ENCODE measurements at places on chromosomes 2 and 18. TPM values are rescaled to one million over a fixed set of nuclear protein-coding genes. Genes with fewer than 3 reads are reported as not detected.
A peak's percentile ranks its signal among the peaks of the same experiment; 100 is the strongest.

DNA sequence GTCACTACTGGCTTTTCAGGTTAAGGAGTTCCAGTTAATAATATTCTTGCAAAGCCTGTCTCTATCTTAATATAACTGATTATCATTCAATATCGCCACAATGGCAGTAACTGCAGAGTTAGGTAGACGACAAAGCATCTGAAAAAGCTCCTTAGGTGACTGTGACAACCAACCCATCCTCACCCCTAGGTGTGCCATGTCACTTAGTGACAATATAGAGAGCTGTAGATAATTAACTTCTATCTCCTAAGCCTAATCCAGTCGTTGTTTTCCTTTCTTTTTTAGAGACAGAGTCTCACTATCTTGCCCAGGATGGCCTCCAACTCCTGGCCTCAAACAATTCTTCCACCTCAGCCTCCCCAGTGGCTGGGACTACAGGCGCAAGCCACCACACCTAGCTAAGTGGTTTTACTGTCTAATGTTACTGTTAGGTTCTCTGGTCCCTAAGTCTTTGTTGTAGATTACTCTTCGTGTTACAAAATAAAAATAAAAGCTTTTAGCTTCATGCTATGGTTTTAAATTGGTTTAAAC is 65.2 kb downstream of the SPIRE1 start:
- ATAC-seq, result no peak

GRCh38 chr18:63487676-63488075 is 10.9 kb downstream of the SERPINB5 start:
- no peak for ATAC-seq

DNA sequence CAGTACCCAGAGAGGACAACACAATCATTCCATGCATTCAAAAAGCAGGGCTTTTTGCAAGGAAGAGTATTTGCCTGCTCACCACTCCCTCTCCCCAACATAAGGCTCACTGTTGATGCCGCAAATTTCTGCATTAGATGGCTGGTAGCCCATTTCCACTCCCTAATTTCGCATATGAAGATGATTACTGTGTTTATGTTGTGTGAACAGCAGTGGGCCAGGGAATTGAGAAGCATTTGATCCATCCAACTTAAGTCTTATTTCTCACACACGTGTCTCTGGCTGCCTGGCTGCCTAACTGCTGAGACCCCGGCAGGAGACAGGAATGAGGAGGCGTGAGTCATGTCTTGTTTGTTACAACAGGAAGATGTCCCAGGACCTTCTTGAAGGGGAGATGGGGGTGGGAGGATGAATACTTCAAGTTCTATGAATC is 294.1 kb downstream of the ALK start:
- peak; percentile 52 for ATAC-seq

GRCh38 chr2:41320491-41320890 is 727.3 kb upstream of the PKDCC start:
- no peak for ATAC-seq

DNA sequence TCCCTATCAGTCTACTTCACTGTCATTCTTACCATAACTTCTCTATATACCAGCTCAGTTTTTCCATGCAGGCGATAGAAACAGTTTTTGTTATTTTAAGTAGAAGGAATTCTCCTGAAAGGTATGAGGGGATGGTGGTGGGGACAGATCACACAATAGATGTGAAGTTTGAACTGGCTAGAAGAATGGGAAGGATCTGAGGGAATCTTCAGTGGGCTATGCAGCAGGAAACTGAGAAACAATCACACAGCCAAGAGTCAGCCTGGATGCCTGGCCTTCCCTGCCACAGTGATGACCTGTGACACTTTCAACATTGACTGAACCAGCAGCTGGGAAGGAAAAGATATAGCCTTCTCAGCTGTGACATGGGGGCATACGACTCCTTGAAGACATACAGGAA is 329.1 kb upstream of the GULP1 start:
- ATAC-seq, result no peak

DNA sequence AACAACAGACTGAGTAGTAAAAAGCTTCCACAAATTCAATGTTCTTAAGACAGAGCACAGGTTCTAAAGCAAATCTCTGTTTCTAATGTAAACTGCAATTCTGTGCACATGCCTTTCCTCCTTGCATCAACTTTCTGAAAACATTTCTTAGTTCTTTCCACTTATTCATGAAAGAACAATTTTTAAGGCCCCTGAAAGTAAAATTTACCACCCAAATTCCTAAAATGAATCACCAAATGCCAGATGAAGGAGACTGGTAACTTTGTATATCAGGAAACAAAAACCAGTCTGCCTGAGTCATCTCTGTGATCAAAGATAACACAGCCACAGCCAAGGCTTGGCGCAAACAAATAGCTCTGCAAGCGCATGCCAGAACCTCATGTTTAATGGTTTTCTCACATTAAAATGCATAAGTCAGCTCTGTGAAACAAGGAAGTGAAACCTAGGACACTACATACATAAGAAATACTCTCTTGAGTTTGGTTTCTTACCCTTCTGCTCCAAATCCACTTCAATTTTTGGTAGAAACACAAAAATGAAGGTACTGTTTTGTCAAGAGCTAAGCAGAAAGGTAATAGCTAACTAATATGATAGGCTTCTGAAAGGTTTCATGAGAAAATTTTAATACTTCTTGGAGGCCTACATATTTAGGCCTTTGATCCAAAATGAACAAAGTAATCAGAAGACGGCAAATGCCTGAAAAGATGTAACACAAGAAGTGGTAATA is 169.4 kb downstream of the THADA start:
- ATAC-seq, result peak; percentile 98

GRCh38 chr2:96869822-96870625 is at the start of gene SEMA4C:
SEMA4C (minus strand) TSS chr2:96870080; CDS start chr2:96867886, 2,194 bp downstream.
- peak; percentile 53 for ATAC-seq

GRCh38 chr18:23927821-23928746 is 86.5 kb upstream of the TTC39C start:
- ATAC-seq, result no peak

- peak; percentile 4 for ATAC-seq
Observed at GRCh38 chr2:201127570-201127969, 11.6 kb downstream of the CFLAR start.

DNA sequence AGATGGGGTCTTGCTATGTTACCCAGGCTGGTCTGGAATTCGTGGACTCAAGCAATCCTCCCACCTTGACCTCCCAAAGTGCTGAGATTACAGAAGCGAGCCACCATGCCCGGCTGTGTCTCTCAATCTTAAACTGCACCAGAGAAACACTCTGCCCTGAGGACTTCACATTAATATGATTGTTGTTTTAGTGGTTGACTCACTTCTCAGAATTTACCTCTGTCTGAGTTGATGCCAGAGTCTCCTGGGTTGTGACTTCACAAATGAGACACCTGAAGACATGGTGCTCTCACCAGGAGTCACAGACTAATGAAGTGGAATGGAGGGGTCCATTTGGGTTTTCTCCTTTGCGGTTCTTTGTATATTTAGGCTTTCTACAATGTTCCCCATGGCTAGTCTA is 61.0 kb upstream of the TGIF1 start:
- ATAC-seq, result no peak

GRCh38 chr2:43210467-43211303 is 15.7 kb downstream of the ZFP36L2 start:
- peak; percentile 62 for ATAC-seq

- ATAC-seq, result no peak
Observed at GRCh38 chr2:217753460-217754200, 249.2 kb downstream of the TNS1 start.

DNA sequence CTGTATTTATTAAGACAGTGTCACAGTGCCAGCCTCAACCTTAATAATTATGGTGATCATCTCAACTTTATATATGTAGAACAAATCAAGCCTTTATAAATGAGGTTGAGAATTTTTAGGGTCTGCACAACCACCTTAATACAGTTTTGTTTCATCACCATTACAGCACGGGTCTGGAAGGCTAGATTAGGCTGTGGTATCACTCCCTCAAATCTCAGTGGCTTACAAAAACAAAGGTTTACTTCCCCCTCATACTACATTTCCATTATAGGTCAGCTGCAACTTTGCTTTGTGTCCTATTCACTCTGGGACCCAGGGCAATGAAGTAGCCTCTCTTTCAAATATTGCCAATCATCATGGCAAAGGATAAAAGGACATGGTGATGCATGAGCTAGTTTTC is 23.3 kb upstream of the USP14 start:
- no peak for ATAC-seq

GRCh38 chr18:78133729-78134128 is 845.9 kb upstream of the SALL3 start:
- no peak for ATAC-seq

- ATAC-seq, result no peak
Observed at GRCh38 chr2:168397629-168398028, 58.4 kb upstream of the CERS6 start.

DNA sequence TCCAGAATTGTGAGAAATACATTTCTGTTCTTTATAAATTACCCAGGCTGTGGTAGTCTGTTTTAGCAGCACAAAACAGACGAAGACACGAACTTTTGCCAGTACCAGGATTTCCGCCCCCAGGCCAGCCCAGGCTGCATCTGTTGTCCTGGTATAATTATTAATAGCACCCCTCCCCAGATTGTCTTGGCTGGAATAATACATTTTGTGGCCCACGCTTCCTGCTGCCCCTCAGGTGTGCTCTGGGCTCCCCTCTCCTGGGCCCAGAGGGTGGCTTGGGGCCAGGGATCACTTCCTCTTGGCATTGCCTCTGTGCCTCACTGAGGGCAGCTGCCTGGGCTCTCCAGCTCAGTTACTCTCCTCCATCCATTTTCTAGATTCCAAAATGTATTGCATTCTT is 102.1 kb upstream of the HS6ST1 start:
- ATAC-seq, result no peak

SLC8A1 gene
- 0.38 TPM for total RNA-seq

SESTD1 gene
- 34.2 TPM for total RNA-seq

ZBTB7C gene
- total RNA-seq, result 1.8 TPM

LAMA1 gene
- 7.4 TPM for total RNA-seq

RASGRP3 gene
- total RNA-seq, result 3.8 TPM

ADGRF3 gene
- total RNA-seq, result 1.1 TPM

ERICH2 gene
- total RNA-seq, result 1.1 TPM

SP140 gene
- 0.78 TPM for total RNA-seq

Measured in motor neuron (in vitro differentiated cells).